ENCODE measurements at places on chromosomes 4 and X. TPM values are rescaled to one million over a fixed set of nuclear protein-coding genes. Genes with fewer than 3 reads are reported as not detected.

DNA sequence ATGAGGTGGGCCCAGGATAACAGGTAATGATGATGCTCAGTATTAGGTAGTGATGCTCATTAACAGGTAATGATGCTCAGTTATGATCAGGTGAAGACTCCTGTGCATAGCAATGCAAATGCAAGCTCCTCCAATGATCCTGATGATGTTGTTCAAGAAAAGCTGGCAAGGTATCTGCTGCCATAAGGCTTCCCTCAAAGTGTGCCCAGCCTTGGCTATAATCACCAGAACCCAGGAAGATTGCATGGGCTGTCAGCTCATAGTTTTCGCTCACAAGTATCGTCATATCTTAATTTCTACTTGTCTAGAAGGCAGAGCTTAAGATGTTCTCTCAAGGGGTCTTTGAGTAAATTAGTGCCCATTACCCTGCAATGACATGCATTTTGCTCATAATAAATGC lies 366.2 kb upstream of the CLNK start:
- no peak for DNase-seq

GRCh38 chr4:163196926-163197480 lies 30.3 kb upstream of the NAF1 start:
- no peak for DNase-seq

- no peak for DNase-seq
Measured at GRCh38 chr4:101103381-101104142, 243.8 kb downstream of the PPP3CA start.

DNA sequence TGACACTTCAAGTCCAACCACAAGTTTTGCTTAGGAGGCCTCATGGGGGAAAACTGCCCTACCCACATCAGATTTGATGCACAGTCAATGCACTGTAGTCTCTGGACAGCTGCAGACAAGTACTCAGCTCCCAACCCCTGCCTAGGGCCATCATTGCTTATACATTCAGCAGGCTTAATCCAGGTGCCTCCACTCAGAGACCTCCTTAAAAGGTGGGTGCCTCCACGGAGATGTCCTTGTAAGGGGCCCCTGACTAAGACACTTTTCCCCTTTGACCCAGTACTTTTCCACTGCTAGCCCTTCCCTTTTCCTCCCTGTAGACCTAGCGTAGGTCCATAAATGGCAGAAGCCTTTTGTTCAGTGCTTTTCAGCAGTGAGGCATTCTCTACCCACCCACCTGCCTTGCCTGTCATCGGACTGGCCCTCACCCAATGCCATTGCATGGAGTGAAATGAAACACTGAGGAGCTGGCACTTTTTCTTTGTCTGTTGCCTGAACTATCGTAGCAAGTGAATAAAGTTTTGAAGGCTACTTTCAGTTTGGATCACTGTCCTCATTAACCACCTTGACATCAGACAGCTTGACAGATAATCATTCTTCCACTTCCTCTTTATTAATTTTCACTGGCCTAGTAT lies 23.8 kb upstream of the PLK4 start:
- DNase-seq: no peak

DNA sequence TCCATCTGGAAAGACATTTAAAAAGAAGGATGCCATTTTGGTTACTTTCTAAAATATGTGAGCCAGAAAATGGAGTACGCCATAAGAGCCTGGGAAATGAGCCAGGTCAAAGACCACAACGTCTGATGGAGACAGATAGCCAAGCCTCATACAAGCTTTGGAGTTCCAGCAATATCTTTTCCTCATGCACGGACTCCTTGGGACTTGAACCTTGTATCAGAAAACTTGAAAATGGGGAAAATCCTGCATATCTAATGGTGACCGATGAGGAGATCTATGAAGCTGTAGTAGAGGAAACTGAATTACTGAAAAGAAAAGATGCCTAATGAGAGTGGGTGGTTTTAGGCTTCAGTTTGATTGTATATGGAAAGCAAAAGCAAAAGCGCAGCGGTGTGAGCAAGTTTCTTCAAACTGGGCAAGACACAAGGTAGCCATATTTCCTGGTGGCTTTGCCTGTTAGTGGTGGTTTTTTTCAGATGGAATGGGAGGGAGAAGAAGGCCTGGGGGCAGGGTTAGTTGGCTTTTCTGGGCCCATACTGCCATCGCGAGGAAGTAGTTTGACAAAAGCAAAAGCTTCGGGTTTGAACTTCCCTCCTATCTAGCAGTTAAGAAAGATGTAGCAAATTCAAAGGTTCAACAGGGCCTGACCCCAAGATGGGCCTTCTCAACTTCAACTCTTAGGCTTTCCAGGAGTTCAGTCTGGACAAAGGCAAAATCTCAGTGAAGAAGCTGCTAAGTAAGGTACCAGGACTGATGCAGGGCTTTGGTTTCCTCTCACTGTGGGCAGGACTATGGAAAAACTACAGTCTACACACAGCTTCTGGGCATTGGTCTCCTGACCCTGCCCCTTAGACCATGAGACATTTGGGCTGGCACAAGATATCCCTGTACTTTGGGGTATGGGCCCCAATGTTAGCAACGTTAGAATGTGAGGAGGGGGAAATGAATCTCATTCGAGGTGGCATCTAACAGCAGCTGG lies 210.0 kb upstream of the STK26 start:
- DNase-seq: no peak

DNA sequence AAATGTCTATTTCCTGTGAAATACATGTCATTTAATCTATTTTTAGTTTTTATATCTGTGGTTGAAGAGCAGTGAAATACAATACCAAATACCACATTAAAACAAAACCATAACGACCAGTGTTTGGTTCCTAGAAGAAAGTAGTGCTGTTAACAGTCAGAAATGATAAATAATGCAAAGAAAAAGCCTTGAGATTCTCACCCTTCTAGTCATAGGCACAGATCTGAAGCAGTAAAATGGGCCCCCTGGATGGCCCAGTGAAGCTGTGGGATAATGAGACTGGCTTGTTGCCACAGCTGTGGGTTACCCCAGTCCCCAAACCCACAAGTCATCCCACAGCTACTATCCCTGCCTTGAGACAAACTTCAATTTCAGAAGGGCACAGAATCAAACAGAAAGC lies 137.3 kb upstream of the RPL34 start:
- DNase-seq: no peak

- peak; percentile 35 for DNase-seq
Measured at GRCh38 chrX:15903186-15903681, 48.6 kb upstream of the AP1S2 start.

DNA sequence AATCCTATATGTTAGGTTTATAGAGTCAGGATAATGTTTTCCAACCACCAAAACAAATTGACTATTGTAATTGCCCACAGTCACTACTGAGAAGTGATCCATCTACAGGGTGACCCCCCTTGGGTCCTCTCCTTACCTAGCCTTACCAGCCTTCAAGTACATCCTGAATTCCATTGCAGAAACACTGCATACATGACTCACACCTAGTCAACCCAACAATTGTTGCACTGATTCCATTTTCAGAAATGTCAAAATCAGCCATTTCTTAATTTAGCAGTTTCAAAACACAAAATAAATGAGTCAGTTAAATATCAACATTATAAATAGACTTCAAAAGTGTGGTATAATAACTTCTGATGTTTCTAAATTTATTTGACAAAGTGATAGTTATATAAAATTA lies 106.3 kb upstream of the TNIP3 start:
- DNase-seq: no peak

DNA sequence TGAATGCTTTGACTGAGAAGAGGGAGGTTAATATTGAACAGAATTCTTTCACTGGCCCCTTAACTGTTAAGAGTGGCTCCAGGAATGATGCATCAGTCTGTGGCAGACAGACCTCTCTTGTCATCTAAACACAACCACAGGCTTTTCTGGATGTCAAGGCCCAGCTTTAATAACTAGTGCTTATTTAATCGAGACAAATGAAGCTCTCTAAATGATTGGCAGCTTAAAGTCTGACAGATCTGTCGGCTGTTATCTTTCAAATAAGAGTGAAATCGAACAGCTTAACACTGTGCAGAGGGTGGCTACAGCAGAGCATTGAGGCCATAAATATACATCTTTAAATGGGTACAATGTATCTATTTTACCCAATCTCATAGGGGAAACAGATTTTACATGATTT lies 500.8 kb upstream of the PABPC4L start:
- DNase-seq: no peak

The AMTN gene
- total RNA-seq: not detected

DNA sequence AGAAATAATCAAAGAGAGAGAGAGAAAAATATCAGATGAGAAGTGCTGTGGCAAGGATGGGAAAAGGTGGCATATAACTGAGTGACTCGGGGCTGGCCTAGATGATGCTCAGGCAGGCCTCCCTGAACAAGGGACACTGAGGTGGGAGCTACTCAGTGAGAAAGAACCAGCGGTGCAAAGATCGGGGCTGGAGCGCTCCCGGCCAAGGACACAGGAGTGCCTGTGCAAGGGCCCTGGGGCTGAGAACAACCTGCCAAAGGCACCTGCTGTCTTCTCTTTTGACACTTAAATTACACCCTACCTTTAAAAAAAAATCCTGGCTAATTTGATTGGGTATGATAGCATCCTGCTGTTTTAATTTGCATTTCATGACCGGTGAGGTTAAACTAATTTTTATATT lies 77.7 kb upstream of the C4orf50 start:
- DNase-seq: no peak

The PNPLA4 gene
- 27.7 TPM for total RNA-seq

The STK26 gene
- total RNA-seq: 4.3 TPM

The FSTL5 gene
- total RNA-seq: not detected

- DNase-seq: no peak
Measured at GRCh38 chr4:186644737-186645261, 78.9 kb downstream of the FAT1 start.

- DNase-seq: no peak
Measured at GRCh38 chr4:175091649-175092048, 173.5 kb downstream of the ADAM29 start.

GRCh38 chr4:38145033-38145678 lies 185.0 kb downstream of the PTTG2 start:
- DNase-seq: no peak

DNA sequence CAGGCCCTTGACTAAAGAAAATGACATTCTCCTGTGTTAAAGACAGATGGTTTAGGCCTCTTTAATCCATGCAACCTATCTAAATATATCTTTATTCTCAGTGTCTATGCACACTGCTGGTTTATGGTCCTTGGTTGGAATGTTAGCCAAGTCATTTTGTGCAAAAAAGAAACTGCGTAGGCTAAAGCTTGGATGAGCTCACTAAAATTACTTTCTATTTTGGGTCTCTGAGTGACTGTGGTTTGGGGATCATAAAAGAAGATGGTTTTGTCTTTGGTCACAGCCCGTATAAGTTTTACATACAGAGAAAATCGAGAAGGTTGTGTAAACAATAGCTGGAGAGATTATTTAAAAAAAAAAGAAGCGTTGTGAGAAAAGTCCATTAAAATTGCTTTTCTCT lies 443.6 kb downstream of the UBE2NL start:
- DNase-seq: no peak

GRCh38 chr4:97587912-97588311 lies 555.4 kb downstream of the STPG2 start:
- DNase-seq: no peak

The ALPK1 gene
- total RNA-seq: 33.5 TPM

The DUSP21 gene
- total RNA-seq: not detected

The MGAT4D gene
- total RNA-seq: not detected

The FHIP1A gene
- 16.5 TPM for total RNA-seq

DNA sequence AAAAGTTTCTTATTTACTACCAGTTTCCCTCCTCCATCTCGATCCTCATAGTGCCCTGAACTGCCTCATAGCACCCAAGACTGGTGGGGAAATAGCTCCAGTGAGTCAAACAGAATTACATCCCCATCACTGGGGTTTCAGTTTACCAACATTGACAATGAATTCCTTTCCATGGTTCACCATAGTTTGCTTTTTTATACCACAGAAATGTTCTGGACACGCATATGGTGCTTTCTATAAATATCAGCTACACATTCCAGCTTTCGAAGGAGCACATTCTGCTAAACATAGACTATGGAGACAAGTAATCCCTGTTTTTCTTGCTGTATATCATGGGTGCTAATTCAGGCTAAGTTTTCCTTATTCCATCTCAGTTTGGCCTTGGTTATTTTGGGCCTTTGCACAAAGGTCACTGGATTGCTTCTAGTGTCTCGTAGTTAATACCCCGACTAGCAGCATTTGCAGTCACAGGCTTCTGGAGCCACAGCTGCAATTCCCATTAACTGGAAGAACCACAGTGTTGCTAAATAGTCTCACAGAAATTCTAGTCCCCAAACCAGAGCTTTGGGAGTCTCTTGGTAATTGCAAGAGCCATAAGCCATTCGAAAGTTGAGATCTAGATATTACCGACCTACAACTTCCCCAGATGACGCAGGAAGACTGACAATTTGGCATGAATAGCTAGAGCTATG lies 53.4 kb upstream of the TRPC3 start:
- DNase-seq: no peak

All from kidney (tissue), 22 donors.